ENCODE measurements at places on chromosomes 5 and 9.

- no peak for DNase-seq
Measured at GRCh38 chr5:172299916-172300439, 16.4 kb upstream of the UBTD2 start.

- no peak for DNase-seq
Measured at GRCh38 chr9:38412751-38413150, 11.5 kb downstream of the IGFBPL1 start.

DNA sequence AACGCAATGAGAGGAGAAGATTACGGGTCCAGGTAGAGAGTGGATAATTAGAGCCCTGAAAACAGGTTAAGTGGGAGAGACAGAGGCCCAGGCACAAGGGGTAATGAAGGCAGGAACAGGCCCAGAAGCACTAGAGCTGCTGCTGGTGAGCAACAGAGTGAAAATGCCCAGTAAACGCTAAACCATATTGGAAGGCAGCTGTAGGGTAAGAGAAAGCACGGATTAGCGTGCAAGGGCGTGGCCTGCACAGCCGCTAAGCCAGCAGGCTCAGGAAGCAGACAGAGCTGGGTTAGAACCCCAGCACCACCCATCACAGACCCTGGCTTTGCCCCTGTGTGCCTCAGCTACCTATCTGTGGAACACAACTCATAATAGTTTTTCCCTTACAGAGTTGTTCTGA, 93.2 kb downstream of the PAX5 start:
- DNase-seq: no peak

DNA sequence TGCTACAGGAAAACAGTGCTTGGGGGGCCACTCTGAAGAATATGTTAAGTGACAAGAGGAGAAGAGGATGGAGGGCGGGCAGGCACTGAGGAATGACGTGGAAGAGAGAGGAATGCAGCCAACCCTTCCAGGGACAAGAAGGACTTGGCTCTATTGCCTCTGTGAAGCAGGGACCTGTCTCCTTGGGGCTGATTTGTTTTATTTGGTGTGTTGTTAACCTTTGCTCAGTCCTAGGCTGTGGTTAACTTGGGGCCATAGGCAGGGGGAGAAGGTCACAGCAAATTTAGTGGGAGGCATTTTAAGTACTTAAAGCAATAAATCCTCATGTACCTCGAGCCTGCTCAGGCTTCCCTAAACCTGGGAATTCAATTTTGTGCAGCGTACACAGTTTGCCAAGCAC, 39.9 kb downstream of the KIF4B start:
- no peak for DNase-seq

DNA sequence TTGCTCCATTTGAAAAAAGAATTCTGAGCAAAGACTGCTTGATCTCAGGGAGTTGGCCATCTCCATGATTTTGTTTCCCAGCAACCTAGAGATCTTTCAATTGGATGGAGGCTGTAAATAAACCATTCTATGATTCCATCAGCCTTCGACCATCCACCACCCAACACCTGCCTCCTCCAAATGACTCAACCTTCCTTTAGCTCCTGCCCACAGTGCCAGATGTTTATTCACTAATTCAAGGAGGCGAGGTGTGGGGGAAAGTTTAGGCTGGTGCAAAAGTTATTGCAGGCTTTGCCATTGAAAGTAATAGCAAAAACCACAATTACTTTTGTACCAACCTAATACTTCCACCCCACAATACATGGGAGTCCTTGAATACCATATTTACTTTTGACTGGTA, 327.5 kb downstream of the CAAP1 start:
- no peak for DNase-seq

GRCh38 chr9:119091074-119091473, 278.2 kb downstream of the BRINP1 start:
- no peak for DNase-seq

GRCh38 chr5:32942225-32942989, 231.3 kb downstream of the NPR3 start:
- DNase-seq: no peak

GRCh38 chr5:219460-219863, 1.3 kb downstream of the SDHA start:
- no peak for DNase-seq

- DNase-seq: no peak
Measured at GRCh38 chr9:12510551-12510950, 182.6 kb upstream of the TYRP1 start.

DNA sequence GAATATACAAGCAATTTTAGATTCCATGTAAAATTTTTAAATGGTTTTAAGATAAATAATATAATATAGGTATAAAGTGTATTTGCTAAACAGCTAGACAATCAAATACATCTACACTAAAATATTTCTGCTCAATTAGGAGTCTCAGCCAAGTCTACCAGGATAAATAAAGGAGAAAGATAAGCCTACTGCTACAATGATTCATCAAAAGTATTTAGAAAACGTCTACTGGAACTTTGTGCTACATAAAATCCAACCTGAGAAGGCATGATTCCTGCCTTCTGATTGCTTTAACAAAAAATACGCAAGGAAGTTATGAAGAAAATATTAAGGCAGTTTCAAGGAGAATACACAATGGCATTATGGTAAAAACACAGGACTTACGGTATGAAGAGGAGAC, 570.6 kb downstream of the EFNA5 start:
- no peak for DNase-seq

- no peak for DNase-seq
Measured at GRCh38 chr5:100273846-100274580, 261.2 kb upstream of the FAM174A start.

- DNase-seq: no peak
Measured at GRCh38 chr5:90472783-90473395, 1.7 kb downstream of the MBLAC2 start.

DNA sequence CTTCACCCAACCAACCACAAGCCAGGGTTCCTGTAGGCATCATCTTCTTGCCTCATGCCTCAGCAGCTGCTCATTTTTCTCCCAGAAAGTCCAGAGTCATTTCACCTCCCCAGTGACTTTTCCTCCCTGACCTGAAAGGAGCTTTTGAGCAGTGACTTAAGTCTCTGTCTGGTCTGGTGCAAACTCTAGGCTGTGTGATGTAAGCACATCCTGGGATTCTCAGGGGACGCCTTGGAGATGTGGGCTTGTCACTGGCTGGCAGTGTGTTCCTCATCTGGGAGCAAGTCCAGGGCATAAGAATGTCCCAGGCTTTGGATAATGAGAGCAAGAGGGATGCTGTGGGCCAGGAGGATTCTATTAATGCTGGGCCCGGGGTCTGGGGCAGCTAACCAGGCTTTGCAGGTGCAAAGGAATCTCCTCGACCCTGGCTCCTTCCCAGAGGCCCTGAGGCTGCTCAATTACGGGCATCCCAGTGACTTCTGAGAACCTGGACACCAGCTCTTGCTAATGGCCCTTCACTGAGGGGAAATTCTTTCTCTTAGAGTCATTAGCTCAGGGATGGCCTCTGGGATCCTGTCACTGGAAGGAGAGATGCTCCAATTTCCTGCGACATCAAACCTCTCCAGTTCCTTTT, 211.0 kb upstream of the PANK3 start:
- DNase-seq: no peak

DNA sequence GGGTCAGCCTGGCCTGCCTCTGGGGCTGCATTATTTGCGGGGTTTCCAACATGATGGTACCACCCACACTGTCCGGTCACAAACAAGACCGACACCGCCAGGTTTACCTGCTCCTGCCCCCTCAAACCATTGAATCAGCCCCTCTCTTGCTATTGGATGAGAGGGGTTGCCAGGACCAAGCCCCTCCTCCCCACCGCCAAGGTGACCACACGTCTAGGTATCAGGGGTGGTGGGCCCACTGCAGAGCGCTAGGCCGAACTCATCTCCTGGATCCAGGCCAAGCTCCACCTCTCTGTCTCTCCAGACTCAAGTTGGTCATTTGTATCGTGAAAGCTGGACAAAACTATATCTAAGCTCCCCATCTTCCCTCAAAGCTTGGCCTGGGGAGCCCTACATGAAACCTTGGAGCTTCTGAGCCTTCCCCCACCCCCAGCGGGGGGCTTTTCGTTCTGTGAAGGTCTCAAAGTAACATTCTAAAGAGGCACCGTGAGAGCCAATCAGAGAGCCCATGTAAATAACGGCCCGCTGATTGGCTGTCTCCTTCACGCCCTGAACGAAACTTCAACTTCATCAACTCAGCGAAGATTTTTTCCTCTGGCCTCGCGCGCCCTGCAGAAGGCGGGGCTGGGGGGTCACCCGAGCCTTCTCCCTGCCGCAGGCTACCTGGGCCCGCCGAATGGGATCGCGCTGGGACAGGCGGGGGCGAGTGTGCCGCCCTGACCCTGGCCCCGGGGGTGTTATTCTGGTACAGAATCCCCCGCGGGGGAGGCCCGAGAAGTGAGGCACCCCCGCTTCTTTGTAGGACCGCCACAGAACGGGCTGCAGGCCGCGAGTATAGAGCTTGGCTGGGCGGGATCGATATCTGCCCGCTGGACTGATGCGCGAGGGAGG, 49.6 kb upstream of the PSD2 start:
- peak; percentile 72 for DNase-seq

DNA sequence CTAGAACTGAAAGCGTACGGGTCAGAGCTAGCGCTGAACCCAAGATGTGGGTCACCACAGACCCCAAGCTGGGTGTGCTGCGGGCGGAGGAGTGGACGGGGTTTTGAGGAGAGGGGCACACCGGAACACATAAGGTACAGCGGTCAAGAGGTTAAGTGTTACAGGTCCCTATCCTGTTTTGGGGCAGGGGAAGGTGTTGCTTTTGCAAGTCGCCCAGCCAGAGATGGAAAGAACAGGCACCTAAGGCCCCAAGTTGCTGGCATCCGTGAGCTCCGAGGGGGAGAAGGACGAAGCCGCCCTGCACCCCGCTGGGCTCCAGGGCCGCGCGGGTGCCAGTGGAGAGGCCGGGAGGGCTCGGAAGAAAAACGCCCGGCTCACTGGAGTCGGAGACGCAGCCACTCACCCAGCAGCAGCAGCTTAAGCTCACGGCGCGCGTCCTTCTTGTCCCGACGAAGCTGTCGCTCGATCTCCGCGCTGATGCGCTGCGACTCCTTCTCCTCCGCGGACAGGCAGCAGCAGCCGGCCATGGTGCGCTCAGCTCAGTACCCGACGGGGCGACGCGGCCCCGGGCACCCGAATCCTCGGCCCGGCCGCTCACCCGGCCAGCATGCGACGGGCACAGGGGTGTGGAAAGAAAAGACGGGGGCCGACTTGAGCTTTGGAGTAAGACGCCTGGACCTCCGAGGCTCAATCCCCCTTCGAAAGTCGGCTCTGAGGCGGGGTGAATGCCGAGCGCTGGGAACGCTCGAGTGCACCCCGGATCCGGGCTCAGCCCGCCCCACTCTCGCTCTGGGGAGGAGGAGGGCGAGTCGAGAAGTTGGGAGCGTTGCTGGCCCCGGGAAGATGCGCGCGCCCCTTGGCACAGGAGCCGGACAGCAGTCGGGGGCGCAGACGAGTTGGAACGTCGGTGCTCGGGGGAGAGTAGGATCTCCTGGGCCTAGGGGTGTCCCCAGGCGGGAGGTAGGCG, 572 bp downstream of the GNA14 start:
- DNase-seq: no peak

- DNase-seq: peak; percentile 95
Measured at GRCh38 chr9:16671591-16672137, 198.8 kb downstream of the BNC2 start.

GRCh38 chr5:72369301-72369700, 49.1 kb downstream of the PTCD2 start:
- no peak for DNase-seq

- DNase-seq: no peak
Measured at GRCh38 chr5:113319256-113320053, 115.3 kb downstream of the TSSK1B start.

DNA sequence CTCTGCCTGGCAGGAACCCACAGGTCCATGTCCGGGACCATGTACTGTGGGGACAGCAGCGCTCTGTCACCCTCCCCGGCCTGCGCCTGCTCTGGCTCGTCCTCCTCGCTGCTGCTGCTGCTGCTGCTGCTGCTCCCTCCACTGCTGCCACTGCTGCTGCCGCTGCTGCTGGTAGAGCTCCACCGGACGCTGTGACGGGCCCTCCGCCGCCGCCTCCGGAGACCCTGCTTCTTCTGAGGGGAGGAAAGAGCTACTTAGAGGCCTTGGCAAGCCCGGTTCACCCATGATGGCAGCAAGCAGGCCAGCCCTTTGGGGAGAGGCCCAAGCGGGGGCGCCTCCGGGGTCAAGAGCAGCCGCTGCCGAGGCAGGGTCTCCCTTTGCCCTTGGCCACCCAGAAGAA, 10.0 kb upstream of the CARD9 start:
- no peak for DNase-seq

GRCh38 chr9:94534901-94535300, 20.0 kb upstream of the PCAT7 start:
- no peak for DNase-seq

GRCh38 chr5:89097103-89097502, 214.1 kb upstream of the MEF2C start:
- no peak for DNase-seq

DNA sequence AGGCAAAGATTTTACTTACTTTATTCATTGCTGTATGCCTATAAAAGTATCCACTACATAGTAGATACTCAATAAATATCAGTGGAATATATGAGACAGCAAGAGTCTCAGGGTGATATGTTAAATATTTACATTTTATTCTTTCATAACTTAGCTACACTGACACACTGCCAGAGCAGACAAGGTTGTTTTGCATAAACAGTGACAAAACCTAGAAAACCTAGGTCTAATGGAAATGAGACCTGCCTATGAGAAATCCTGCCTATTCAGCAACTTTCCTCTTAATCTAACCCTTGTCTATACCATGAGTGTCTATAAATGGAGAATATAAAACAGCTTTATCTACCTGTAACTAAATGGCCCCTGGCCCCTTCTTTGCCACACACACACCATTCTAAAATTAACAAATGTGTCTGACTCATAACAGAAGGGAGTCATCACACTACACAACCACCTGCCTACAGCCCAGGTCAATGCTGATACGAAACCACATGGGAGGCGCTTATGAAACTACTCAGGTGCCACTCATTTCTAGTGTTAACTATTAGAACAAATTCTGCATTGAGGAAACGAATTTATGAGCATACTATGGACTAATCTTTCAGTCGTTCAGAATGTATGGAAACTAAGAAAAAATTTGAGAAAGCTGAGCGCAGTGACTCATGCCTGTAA, 60.3 kb downstream of the UBAP2 start:
- no peak for DNase-seq

Data from skeletal muscle cell (primary cell).